Activated naive CD4-positive, alpha-beta T cell treated with anti-CD3 and anti-CD28 coated beads for 36 hours (primary cell): ENCODE measurements at places on chromosomes 16 and 17.

DNA sequence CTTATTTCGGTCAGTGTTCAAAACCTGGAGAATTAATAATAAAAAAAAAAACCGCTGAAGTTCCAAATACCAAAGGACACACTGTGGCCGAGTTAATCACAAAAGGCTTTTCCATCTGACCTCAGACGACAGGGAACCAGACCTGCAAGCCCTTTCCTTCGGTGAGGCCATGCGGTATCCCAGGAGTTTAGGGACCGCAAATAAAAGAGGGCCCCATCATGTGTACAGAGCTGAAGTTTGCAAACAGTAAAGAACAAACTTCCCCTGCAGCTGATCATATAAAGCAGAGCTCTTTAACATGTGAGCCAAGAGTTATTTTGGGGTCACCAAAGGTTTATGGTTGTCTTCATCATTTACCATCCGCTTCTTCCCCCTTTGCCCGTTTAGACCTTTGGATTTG lies 33.0 kb upstream of the FOXJ1 start:
- DNase-seq = no peak

DNA sequence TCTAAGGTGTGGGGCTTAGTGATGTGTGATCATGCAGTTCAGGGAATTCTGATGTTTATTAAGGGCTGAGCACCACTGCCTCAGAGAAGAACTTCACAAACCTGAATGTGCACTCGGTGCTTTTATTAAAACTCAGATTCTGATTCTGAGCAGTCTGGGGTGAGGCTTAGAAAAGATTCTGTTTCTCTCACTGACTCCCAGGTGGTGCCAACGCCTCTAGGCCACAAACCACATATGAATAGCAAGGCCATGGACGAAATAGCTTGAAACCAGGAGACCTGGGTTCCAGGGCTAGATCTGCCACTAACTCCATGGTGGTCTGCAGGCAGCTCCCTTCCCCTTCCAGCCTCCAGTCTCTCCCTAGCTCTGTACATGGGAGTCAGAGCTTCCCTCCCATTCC lies 169.1 kb downstream of the HS3ST3B1 start:
- DNase-seq = no peak

DNA sequence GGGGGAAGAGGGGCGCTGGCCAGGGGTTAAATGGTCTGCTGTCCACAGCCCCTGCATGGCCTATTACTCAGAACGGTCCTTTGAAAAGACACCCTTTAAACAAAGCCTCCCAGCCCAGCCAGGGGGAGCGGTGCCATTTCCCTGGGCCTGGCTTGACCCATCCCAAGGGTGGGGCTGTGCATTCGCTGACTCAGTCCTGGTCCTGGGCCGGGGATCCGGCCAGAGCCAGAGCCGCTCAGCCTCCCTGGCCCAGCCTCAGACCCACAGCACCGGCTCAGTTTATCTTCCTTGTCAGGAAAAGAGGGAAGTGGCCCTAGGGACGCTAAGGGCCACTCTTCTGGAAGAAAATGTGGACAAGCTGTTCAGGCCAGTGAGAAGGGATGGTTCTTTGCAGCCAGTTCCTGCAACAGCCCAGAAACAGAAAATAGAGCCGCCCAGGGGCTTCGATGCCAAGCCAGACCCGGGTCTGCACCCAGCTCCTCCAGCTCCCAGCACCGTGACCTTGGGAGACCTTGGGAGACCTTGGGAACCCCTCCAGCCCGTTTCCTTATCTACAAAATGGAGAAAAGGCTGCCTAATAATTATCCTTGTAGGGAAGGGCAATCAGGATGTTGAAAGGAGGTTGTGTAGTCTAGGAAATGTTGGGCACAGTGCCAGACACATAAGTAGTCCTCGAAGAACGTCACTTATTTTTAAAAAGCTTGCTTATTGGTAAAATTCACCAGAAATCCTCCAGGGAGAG lies 82.5 kb downstream of the ZDHHC7 start:
- no peak for DNase-seq

DNA sequence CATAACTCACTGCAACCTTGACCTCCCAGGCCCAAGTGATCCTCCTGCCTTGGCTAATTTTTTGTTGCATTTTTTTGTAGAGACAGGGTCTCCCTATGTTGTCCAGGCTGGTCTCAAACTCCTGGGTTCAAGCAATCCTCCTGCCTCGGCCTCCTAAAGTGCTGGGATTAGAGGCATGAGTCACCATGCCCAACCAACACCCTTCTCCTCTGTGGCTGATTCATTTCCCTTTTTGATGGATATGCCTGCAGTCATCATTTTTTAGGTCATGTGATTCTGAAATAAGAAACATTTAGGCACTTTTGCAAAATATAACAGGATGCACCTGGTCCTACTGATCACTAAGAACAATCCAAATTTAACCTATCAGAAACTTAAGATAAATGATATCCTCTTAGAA lies 44.0 kb upstream of the YPEL2 start:
- DNase-seq = peak; percentile 10

DNA sequence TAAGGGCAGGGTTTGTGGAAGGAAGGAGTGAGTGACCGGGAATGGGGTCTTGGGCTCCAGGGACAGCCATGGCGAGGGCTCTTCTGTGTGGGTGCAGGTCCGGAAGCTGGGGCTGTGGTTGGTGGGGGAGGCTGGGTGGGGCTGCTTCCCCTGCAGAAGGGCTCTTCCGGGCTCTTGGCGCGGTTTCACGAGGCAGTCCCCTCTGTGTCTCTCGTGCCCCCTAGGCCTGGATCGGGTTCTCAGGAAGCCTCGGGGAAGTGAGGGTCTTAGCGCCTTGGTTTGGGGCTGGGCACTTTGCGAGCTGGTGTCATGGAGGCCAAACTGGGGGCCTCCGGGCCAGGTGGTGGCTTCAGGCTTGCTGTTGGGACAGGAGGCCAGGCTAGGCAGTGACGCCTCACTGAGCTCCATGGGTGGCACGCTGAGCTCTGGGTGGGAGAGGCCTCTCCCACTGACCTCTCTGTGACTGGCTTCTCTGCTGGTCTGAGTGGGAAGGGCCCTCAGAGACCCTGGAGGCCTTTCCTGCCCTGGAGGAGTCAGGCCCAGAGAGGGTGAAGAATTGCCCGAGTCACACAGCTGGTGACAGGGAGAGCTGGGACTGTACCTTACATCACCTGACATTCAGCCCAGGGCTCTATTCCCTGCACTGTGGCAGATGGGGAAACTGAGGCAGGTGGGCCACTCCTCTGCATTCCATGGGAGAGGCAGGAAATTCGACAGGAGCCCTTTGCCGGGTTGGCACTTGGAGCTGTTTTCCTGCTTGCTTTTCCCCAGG lies 8.2 kb downstream of the ADCY7 start:
- DNase-seq = peak; percentile 62

DNA sequence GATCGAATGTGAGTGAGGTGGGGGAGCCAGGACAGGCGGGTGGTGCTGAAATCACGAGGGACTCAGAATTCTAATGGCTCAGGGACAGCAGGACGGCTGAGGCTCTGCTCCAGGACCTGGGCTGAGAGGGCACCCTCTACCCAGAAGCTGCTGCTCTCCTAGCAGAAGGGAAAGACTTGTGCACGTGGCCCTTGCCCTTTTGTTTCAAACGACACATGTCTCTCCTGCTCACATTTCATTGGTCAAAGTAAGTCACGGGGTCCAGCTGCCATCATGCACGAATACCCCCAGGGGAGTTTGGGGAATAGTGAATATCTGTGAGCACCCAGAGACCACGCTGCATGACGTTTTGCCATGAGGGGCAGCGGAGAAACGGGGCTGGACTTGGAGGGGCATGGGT lies 73.2 kb downstream of the RTN4RL1 start:
- DNase-seq = no peak

DNA sequence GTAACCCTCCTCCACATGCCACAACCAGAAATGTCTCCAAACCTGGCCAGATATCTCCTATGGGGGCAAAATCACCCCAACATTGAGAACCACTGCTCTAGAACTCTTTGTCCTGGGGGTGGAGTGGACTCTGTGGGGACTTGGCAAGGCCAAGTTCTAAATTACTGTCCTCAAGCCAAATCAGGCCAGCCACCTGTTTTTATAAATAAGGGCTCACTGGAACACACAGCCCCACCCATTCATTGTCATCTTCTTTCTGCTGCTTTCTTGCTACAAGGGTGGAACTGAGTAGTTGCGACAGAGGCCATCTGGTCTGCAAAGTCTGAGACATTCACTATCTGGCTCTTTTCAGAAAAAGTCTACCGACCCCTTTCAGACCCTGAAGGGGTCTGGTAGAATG lies 26.8 kb upstream of the TMEM220 start:
- no peak for DNase-seq

- no peak for DNase-seq
Measured at GRCh38 chr16:10756574-10756973, 12.9 kb downstream of the NUBP1 start.

DNA sequence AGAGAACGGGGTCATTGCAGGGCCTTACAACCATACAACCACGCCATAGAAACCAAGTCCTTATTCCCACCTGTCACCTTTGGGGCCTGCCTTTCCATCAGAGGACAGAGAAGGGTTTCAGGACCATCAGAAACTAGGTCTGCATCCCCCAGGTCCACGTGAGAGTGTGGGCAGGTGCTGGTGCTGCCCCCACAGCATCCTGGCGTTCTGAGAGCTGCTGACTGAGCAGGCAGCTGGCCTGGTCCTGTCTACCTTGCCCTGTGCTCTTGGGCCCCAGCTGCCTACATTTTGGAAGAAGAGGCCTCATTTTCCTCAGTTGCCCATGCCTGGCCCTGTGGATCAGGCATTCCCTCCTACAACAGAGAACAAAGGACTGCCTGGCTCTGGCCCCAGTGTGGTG lies 21.6 kb downstream of the ZNF276 start:
- no peak for DNase-seq

- no peak for DNase-seq
Measured at GRCh38 chr16:87150262-87150661, 166.9 kb downstream of the C16orf95 start.

DNA sequence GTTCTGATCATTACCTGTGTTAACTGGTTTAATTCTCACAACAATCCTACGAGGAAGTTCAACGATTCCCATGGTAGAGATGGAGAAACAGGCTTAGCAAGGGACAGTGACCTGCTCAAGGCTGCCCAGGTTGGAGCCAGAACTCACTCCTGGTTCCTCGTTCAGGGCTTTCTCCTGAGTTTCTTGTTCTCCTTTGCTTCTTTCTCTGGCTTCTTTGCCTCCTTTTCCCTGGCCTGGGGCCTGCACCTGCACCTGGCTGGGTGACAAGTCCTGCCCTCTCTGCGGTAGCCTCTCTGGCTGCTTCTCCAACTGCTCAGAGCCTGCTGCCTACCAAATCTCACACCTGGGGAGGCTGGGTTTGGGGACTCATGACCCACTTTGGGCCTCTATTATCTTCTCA lies 2.8 kb downstream of the CCL22 start:
- no peak for DNase-seq

DNA sequence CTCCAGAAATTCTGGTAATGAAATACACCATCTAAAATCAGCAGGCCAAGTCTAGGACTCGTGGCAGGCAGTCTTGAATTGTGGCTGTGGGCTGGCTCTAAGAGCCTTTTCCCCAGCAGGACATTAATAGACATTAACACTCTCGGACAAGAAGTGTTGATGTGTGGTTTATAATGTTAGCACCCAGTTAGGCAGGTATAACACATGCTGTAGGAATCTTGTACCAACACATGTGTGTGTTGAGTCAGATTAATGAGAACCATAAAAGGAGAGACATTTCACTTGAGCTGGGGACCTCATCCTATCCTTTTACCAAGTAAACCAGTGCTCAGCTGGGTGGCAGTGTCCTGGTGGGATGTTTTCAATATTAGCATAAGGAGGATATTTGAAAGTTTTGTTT lies 264.5 kb downstream of the FTO start:
- no peak for DNase-seq

- DNase-seq = peak; percentile 22
Measured at GRCh38 chr17:80145076-80146075, 1.6 kb downstream of the EIF4A3 start.

DNA sequence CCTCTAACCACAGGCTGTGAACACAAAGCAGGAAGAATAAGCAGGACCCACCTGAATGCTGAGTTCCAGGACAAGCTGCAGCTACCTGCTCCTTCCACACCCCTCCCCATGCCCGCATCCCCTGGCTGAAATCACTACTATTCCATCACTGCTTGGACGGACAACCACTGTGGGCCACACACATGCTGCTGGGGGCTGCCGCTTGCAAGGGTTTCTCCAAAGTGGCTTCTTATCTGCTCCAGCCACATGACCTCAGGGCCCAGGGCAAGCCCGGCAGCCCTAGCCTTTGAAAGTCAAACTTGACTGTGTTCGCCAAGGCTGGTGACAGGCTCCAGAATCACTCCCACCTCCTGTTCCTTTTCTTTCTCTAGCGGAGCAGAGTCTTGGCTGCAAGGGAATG lies 18.4 kb downstream of the FA2H start:
- no peak for DNase-seq

- DNase-seq = no peak
Measured at GRCh38 chr16:17331071-17331607, 139.6 kb downstream of the XYLT1 start.

DNA sequence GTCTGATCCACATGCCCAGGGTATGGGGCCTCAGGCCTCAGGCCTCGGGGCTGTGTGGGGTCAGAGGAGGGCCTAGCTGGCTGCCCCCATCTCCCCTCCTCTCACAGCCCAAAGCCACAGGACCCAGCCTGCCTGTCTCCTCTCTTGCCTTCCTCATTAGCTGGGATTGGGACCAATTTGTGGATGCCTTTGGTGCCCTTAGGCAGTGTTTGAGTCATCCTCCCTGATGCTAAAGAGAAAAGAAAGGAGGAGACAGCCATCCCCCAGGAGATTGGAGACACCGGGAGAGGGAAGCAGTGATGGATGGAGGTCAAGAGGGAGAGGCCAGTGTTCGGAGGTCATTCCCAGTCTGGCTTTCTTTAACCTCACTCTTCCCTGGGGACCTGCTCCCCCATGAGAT lies 23.3 kb upstream of the NOG start:
- no peak for DNase-seq

- no peak for DNase-seq
Measured at GRCh38 chr17:55117164-55117563, 147.6 kb upstream of the HLF start.

- no peak for DNase-seq
Measured at GRCh38 chr17:7471729-7472128, 7.7 kb downstream of the ZBTB4 start.

GRCh38 chr16:67910158-67910557 lies 17.1 kb downstream of the PSKH1 start:
- DNase-seq = peak; percentile 83

GRCh38 chr17:72603420-72604242 lies 482.8 kb downstream of the SOX9 start:
- DNase-seq = no peak
